ENCODE measurements at places on chromosomes 6 and 20.

DNA sequence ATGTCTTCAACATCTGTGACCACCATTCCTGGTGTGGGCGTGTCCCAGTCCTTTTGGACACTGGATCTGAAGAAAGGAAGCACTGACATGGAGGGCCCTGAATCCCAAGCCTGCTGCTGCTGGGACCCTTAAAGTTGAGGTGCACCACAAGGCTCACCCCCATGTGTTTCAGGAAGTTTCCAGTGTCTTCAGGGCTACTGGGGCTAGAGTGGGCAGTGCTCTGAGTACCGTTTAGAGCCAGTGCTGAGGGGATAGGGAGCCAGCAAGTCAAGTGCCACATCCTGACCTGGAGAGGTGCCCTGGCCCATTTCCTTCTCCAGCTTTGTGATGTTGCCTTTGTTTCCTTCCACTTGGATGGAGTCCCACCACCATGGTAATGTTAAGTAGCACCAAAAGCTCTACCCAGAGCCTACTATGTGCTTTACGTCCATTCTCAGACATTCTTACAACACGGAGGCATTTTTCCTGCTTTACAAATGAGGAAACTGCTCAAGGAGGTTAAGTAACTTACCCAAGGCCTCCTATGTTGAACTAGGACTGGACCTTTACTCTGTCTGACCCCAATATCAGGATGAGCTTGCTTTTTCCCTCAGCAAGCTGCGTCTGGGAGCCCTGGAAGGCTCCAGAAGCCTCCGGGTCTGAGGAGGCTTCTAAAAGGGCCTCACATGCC is 552 bp upstream of the DEF6 start:
- no peak for DNase-seq

DNA sequence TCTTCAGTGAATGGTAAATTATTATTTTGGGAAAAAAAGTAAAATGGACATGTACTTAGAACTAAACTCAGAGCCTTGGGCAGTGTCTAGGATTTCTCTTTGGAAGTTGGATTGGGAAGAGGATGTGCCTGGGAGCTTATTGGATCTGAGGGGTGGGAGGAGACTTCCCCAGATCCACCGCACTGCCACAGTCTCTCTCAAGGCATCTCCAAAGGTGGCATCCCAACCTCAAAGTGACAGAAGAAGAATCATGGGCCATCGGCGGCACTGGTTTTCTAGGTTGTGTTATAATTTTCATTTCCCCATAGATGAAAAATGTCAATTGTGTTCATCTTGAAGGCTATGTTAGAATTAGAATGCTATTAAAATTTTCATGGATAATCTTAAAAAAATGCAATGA is 66.8 kb upstream of the CD93 start:
- no peak for DNase-seq

DNA sequence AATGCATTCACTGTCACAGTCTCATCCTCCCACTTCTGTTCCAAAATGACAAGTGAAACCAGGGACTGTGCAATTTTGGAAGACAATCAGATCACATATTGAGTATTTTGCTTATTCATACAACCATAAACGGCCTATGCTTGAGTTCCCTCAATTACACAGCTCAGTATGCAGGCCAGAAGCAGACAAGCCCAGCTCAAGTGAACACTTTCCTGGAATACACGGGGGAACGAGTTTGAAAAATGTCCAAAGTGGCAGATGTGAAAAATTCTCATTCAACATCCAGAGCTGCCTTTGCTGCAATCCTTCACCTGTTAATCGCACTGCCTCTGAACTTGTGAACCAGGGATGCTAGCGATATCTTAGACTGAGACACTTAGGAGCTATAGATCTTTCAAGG is 190.2 kb downstream of the COL9A1 start:
- no peak for DNase-seq

DNA sequence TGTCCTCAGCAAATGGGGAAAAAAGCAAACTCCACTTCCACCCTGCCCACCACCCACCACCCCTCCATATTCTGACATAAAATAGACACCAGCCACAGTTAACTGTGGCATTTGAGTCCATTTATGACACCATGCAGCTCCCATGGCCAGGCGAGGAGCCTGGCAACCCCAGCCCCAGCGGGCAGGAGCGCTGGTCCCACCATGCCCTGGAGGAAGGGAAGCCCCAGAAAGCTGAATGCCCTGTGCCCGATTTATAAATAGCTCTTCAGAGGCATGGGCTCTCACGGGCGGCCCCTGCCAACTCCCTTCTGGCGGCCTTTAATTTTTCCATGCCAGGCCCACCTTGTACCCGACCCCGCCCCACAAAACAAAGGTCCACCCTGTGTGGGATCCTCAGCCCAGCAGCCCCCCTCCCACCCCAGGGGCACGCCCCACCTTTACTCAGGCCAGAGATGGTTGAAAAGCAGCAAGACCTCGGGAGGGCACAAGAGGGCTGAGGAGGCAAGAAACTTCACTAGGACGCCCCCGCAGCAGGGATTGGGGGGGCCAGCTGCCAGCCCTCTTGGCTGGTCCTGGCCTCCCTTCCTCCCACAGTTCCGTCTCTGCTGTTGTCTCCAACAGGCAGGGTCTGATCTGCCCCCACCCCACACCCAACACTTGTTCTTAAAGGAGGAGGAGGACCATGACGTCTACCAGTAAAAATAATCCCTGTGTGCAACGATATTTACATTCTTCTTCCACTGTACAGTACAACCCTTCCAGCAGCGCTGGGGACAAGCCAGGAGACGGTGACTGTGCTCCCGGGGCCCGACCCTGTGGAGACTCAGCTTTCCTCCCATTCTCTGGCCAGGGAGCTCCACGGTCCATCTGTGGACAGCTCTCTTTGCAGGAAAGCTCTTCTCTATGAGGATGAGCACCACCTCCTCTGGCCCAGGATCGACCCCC is 115.6 kb upstream of the CDYL start:
- no peak for DNase-seq

GRCh38 chr6:35082046-35082732 is 59.0 kb downstream of the TCP11 start:
- DNase-seq, result peak; percentile 46

DNA sequence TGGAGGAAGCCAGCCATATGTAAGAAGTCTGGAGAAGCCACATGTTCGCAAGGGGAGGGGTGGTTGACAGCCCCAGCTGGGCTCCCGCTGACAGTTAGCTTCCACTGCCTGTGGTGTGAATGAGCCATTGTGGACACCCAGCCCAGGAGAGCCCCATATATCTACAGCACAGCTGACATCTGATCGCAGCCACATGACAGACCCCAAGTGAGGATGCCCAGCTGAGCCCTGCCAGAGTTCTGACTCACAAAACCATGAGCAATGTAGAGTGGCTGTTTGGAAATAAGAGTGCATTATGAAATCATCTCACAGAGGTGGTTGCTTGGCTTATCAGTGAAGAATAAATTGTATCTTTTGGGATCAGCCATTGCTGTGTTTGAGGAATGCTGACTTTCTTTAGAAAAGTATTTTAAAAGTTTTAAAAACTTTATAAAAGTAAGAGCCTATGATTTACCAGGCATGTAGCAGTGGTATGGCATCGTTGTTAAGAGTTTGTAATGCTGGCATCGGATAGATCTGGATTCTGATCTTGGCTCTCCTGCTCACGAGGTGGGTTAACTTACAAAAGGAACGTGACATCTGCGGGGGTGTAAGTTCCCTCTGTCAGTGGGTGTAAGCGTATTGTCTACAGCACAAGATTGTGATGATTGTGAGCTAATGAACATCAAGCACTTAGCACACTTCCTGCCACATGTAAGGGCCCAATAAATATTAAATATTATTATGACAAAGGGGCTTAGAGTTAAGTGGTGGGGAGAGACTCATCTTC is 24.1 kb downstream of the CFAP61 start:
- no peak for DNase-seq

DNA sequence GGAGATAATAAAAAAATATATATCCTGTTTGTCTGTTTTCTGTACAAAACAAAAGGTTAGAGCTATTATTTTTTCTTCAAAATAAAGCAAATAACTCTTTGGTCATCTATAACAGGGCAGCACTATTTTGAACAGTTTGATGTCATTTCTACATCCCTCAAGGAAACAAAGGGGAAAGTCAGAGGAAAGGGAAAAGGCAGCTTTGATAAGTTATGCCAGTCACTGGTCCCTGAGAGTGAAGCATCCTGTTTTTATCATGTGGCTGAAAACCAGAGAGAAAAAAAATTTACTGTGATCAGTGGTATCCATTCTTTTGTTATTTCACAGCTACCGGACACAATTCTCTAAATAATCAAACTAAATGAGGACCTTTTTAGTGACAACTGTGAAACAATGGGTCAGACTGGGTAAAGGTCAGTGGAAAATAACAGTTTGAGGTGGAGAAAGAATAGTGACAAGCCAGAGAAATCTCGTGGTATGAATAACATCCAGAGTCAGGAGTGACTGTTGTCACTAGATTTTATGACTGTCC is 356.0 kb downstream of the HDGFL1 start:
- DNase-seq, result no peak

DNA sequence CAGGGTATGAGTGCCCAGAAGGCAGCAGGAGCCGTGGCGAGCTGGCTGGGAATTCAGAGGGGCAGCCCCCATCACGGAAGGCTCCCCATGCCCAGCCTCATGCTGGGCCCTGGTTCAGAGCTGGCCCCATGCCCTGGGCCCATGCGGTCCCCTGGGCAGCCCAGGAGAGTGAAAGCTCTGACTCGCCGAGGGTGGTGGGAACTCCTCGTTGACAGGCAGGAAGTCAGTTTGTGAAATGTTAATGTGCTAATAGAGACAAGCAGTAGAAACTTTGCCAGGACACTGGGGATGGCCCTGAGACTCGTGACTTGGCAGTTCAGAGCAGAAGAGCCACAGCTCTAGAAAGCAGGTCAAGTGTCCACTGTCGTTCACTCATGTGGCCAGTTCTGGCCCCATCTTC is 353.0 kb downstream of the TAF4 start:
- no peak for DNase-seq

GRCh38 chr6:146489468-146490151 is 54.0 kb upstream of the RAB32 start:
- no peak for DNase-seq

DNA sequence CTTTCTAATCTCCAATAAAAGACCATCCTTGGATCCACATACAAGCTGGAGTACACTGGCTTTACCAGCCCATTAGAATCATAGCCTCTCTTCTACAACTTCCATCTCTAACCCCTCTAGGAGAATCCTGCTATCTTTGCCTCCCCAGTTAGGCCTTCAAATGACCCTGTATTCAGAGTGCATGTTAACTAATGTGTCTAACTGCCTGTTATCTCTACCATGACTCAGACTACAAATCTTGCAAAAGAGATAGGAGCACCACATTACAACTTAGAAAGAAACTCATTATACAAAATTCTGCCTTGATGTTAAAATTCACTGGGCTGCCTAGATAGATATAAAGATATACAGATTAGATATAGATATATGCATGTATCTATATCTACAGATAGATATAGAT is 28.2 kb downstream of the GPR63 start:
- no peak for DNase-seq

DNA sequence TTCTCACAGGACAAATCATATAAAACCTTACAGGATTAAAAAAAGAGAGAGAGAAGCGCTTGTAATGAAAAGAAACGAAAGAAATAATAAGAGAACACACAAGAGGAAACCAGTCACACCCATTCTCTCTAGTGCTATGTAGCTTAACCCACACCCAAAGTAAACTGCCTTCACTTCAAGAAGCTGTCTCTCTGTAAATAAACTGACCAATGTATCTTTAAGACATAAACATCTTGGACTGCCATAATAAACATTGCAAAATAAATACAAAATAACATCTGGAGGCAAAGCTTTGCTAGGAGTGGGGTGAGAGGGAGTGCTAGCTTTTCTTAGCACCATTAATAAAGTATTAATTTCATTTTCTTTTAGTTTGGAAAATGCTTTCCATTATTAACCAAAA is 61.6 kb upstream of the RNF146 start:
- no peak for DNase-seq

DNA sequence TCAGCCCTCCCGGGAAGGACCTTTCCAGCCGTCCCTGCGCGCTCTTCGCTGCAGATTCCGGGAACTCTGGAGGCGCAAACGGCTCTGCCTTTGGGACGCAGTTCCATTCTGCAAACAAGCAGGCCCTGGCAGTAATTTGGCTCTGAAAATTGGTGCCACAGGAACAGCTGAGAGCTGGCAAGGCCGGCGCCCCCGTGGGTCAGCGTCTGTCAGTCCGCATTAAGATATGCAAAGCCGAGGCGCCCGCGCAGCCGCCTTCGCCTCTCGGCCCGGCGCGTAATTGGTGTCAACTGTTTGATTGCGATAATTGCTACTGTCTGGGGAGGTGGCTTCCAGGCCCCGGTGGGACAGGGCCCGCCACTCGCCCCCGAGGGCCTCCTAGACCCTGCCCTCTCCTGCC is 73.6 kb downstream of the NCR2 start:
- DNase-seq, result no peak

DNA sequence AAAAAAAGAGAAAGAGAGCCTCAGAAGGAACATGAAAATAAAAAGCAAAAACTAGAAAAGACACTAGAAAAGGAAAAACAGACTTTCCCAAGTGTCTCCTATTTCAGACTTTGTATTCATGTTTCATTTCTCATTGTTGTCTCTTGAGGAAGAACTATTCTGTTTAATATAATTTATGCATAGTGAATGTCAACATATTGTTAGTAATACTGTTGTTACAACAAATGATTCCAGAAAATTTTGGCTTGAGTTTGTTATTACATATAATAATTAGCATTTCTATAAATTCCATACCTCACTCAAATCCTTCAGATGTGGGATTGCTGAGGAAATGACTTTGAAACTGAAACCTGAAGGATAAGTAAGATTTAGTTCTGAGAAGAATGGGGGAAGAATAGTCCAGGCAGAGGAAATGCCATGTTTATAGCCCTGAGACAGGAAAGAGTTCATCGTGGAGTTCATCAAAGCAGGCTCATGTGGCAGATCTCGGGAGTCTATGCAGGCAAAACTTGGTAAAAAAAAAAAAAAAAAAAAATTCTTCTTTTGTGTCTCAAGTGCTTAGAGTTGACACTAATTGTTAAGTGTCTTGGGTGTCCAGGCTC is 53.1 kb upstream of the EIF2S2 start:
- no peak for DNase-seq

DNA sequence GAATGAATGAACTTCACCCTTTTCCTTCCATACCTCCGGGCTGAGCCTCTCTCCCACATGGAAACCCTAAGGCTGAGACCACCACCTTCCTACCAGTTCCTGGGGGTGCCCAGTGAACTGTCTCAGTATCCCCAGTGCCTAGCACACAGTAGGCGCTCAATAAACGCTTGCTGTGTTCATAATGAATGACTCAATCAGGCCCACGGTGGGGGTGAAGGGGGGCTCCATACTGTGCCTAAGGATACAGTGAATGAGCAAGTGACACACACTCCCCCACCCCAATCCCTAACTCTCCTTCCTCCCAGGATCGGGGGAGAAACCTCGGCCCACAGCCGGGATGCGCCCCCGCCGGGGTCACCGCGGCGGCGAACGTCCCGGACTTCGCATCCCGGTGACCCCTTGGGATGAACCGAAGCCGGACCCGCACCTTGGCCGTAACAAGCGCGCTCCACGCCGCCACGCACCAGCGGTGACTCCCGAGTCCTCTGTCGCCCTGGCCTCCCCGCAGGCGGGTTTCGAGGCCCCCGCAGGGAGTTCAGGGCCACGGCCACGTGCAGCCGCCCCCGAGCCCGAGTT is 592 bp downstream of the KCNG1 start:
- no peak for DNase-seq

All from spleen (tissue), 13 donors.